ENCODE measurements at places on chromosomes 6 and 20.

DNA sequence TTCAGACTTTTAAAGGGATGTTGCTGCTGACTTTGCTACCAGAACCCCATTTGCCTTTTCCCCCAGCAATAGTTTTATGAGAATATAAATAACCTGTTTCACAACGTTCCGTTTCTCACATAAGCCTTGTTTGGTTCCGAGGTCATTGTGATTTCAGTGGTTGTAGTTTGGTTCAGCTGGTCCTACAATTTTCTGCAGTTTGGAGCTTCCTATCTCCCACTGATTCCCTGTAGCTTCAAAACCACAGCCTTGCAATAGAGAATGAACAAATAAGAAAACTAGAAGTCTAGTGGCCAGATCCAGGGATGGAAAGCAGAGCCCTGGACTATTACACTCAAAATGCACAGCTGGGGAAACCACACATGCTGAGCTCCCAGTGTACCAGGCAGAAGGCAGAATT, 24.1 kb upstream of the SH3BGRL2 start:
- DNase-seq: no peak

- DNase-seq: no peak
These were observed 43.7 kb downstream of the DSTN start for GRCh38 chr20:17613328-17614175.

DNA sequence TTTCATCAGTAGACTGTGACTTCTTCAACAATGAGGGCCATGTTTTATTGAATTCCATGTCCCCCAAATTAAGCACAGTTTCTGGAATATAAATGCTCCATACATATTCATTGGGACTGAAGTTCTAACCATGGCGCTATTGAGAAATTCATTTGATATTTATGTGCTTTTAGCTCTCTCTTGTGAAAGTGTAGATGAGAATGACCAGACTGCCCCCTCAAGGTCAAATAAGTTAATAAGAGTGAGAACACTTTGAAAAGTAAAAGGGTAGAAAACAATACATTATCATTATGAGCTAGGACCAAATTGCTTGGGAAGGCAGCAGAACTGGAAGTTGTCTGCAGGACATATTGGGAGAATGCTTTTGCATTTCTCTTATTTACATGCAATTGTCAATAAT, 597.9 kb downstream of the EPM2A start:
- DNase-seq: no peak

DNA sequence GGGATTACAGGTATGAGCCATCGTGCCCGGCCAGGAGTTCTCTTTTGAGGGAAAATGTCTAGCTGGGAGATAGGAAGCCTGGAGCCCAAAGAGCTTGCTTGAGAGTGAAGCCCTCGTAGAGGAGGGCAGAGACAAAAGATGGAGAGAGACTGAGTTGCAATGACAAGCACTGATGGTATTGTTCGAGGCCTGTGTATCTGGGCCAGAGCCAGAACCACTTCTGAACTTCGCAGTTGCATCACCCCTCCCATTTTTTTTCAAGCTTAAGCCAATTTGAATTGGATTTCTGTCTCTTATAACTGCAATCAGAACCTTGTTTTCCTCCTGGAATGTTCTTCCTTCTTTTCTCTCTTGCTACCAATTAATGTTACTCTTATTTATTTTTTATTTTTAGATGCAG, 83.1 kb downstream of the KCNB1 start:
- no peak for DNase-seq

- DNase-seq: no peak
These were observed 1.6 kb downstream of the TOX2 start for GRCh38 chr20:43916073-43916880.

DNA sequence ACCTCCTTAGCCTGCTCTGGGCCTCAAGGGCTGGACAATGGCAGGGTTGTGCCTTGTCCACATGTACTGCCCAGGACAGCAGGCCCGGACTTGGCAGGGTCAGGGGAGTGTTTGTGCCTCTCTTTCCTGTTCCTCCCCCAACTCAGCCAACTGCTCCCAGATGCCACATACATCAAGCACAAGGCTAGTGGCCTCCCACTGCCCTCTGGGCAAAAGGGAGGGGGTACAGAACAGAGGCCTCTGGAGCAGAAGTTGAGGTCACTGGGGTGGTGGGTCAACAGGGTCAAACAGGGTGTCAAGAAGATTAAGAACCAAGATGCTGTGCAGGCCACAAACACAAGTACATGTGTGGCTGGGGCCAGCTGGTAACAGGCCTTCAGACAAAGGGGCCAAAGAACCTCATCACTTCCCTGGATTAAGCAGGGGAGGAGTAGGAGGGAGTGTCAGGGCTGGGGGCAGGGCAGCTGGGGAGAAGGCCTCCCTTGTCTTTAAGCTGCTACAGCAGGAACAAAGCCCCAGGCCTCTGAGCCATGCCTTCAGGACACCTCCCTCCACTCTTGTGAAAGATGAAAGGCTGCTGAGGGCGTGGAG, 36.0 kb downstream of the KCNK5 start:
- no peak for DNase-seq

DNA sequence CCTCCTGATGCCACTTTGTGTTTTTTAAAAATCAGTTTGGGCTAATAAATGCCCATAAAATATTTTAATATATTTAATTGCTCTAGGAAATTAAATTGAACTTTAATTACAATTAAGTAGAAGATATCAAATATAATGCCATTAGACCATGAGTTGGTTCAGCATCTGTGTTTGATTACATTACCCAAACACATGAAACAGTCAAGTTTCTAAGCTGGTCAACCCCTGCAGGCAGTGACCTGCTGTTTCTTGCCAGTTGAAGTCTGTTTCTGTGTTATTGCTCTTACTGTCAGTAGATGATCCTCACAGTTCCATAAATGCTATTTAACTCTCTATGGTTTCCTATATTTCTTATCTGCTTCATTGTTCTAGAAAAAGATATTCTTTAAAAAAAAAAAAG, 9.7 kb upstream of the TENT5A start:
- no peak for DNase-seq

- DNase-seq: no peak
These were observed 723 bp downstream of the MANEA start for GRCh38 chr6:95578106-95578410.

- no peak for DNase-seq
These were observed 381.8 kb downstream of the CDKAL1 start for GRCh38 chr6:20916086-20916485.

DNA sequence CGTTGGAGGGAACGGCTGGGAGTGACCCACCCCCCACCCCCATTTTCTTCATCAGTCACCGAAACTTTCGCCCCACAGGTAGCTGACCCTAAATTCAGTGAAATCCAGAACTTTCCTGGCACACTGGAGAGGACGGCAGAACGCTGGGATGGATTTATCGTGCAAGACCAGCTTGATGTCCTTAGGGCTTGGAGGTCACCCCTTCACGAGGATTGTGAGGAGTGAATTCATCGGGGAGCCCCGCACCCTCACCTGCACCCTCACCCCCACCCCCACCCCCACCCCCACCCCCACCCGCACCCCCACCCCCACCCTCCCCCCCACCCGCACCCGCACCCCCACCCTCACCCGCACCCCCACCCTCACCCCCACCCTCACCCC, 13.3 kb upstream of the TCFL5 start:
- no peak for DNase-seq

DNA sequence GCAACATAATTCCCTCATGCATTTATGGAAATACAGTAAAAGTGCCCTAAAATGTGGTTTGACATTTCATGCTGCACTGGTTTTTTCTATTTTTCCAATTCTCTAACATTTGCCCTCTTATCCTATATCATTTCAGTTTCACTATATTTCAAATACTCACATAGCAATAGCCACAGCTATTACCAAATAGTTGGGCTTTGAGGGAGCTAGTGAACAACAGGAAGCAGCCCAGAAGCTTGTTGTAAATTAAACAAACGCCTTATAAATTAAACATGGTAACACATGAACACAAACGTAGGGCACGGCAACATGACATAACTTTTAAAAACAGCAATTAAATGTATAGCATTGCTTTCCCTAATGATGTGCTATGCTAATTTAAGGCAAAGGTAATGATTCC, 469.0 kb downstream of the CDC5L start:
- no peak for DNase-seq

GRCh38 chr20:64188682-64189529, 24.7 kb downstream of the MYT1 start:
- no peak for DNase-seq

DNA sequence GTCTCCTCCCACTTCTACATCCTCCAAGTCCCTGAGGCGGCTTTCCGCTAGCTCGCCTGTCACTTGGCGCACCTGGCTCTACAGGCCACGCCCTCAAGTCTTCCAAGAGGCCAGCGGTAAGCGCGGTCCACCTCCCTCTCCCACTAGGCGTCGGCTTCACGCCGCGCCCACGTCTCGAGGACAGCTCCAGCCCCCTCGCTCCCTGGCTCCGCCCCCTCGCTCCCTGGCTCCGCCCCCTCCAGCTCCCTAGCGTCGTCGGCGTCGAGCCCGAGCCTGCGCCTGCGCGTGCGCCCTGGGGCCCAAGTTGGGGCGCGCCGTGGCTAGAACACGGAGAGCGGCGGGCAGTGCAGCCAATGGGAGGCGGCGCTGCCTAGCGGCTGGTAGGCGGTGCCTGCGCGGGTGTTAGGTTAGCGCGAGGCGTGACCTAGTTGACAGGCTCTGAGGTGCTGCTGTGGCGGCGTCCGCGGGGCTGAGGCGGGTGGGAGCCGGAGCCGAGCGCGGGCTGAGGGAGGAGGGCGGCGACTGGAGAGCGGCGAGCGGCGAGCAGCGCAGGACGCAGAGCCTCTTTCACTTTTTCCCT, at the start of gene MACROD2:
MACROD2 (plus strand) TSS at position 431 of the 580 bp plus-strand sequence.
- DNase-seq: no peak

GRCh38 chr20:19922716-19923115, 94.4 kb upstream of the NAA20 start:
- no peak for DNase-seq

DNA sequence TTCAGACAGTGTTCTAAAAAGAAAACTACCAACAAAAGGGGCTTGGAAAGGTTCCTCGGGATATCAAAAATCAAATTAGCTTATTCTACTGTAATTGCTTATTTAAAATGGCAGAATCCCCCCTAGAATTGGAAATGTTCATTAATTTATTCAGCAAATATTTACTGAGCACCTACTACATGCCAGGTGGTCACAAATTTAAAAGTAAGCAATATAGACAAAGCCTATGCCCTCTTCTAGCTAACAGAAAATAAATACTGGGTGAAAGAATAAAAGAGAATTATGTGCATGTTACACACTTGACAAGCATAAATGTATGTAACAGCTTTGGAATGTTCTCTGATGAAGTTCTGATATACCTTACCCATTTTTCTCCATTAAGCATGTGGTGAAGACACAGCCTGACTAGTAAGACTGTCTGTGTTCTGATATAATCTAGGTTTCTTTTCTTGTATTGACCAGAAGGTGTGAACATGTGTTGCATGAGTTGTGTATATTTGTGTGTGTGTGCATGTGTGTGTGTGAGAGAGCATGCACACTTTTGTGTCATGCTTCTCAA, 606.7 kb upstream of the CITED2 start:
- DNase-seq: no peak

DNA sequence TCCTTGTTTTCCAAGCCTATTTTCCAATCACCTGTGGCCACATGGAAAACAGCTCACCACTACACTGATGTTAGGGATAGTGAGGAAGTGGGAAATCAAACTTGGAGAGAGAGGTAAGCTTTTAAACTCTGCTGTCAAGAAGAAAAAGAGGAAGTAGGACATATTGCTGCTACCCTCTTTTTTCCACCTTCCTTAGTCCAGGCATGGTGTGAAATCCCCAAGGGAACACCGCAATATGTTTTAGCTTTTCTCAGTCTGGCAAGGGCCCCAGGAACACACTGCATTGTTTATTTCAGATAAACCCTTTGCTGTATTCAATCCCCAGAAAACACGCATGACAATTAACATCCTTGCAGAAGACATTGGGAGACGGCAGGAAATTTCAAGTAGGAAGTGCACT, 61.3 kb downstream of the HS3ST5 start:
- DNase-seq: no peak

GRCh38 chr20:38125157-38126056, 39.7 kb downstream of the TGM2 start:
- no peak for DNase-seq

DNA sequence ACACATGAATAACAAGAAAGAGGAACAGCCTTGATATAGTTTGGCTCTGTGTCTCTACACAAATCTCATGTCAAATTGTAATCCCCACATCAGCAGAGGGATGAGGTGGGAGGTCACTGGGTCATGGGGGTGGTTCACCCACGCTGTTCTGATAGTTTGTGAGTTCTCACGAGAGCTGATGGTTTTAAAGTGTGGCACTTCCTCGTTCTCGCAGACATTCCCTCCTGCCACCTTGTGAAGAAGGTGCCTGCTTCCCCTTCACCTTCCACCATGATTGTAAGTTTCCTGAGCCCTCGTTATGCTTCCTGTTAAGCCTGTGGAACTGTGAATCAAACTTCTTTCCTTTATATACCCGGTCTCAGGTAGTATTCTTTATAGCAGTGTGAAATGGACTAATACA, 13.1 kb downstream of the SRPK1 start:
- no peak for DNase-seq

- DNase-seq: no peak
These were observed 19.5 kb downstream of the GSTA4 start for GRCh38 chr6:52975580-52975979.

DNA sequence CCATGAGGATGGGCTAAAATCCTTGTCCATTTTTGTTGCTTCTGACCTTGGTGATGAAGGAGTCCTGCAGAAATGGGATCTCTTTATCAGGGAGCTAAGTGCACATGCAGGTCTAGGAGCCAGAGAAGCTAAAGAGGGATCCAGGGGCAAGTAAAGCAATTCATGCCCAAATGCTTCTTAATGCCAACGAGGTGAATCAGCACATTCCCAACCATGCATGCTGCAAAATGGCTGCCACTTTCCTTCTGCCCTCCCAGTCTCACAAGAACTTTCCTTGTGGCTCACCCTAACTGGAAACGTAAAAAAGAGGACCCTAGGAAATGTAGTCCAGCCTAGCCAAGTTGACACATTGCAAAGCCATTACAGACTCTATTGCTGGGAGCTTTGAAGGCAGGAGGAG, 298.4 kb downstream of the MAFB start:
- DNase-seq: no peak

GRCh38 chr6:113997116-113997515, 26.2 kb upstream of the HDAC2 start:
- DNase-seq: no peak

DNA sequence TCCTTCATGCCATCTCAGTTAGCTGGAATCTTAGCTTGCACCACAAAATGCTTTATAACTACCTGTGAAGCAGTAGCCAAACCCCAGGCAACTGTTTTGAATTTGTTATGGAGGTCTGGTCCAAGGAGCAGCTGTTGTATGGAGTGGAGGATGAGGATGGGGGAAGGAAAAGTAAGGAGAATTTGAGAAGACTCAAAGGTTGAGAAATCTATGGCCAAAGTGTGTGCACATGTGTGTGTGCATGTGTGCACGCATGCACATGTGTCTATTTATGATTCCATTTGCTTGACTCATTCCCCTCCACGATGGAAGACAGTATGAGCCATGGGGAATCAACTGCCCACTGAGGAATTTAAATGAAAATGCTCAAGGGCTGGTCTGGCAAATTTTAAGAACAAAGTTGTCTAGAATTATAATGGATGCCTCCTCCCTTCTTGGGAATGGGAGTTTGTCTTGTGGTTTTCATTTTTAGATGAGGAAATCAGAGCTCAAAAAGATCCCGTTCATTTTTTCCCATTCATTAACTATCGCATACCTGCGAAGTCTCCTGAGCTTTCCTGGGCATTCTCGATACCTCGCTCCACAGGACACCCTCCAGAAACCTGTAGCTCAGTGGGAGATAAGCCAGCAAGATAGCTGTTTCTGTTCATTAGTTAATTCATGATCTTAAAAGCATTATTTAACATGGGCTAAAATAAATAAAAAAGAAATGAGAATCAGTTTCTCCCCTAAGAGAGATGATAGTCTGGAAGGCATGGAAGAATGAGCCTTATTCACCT, 152.3 kb upstream of the NEDD9 start:
- no peak for DNase-seq

All from activated effector memory CD4-positive, alpha-beta T cell treated with Interleukin-2 at 50 U/mL for 16 hours (primary cell).